Activated T-cell treated with anti-CD3 and anti-CD28 coated beads for 48 hours (primary cell): ENCODE measurements at places on chromosomes 7 and 10.

- DNase-seq = no peak
Observed at GRCh38 chr7:3778345-3778744, 477.3 kb downstream of the SDK1 start.

GRCh38 chr7:65371468-65371867 lies 2.2 kb upstream of the ZNF92 start:
- no peak for DNase-seq

GRCh38 chr10:66737241-66737640 lies 188.6 kb upstream of the LRRTM3 start:
- no peak for DNase-seq

DNA sequence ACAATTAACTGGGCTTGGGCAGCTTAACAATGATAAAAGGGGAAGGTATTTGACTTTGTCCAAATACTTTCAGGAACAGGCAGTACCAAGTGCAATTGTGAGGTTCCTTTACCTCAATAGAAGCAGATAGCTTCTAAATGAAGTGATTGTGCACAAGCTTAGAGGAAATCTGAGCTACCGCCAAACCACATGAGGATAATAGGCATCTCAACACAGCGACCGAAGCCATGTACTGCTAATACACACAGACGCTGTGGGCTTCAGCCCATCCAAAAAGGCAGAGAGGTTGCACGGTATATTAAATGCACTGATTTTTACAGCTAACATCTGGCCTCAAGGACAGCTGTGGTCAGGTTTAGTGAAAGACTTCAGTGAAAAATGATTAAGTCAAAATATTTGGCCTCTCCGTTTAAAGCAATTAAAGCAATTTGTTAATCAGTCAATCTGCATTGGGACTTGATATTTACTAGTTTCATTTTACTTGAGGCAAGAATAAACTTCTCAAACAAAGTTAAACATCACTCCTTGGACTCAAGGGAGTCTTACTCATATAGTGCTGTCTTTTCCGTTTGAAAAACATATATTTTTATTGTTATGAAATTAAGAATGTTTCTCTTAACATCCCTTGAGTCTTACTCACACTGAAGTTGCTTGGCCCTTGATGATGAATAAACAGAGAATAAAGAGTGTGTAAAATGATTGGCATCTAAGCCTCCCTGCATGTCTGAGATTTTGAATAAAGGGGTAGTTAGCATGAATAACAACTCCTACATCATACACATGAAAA lies 306.3 kb downstream of the C7orf25 start:
- DNase-seq = no peak

DNA sequence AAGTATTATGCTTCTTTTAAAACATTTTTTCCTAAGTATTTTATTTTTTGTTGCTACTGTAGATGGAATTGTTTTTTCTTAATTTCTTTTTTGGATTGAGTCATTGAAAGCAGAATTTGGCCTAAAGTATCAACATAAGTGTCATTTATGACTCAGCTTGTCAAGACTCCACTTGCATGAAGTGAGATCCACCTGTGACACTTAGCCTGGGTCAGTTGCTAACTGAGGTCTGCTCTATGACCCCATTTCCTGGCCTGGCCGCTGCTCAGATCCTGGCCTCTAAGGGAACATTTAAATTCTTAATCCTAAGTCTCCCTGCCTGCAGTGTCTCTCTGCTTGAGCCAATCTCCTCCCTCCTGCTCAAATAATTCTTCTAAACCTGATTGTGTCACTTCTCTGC lies 35.5 kb downstream of the TMEM270 start:
- DNase-seq = no peak

DNA sequence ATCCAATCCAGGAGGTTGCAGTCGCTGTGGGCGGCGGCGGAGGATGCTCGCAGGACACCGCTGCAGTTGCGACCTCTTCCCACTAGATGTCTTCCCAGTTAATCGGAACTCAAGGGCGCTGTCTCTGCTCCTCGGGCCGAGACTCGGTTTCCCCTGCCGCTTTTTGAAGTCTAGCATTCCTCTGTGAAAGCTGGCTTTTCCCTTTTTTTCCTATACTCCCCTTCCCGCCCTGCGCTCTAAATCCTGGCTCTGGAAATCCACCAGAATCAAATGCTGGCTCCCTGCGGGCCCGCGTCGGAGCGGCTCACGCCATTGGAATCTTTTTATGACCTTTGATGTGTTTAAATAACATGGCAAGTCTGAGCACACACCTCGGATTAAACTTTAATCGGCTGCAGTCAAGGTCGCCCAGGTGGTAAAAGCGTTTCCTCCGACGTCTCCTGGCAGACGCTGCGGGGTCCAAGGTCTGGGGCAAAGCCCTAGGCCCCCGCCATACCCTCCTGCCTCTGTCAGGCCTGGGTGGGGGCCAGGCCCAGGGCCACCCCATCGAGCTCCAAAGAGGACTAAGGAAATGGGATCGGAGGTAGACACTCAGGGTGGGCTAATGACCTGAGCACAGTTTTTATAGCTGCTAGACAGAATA lies 10.7 kb upstream of the HOXA13 start:
- DNase-seq = no peak

GRCh38 chr7:48106906-48107659 lies 18.0 kb downstream of the UPP1 start:
- DNase-seq = no peak

DNA sequence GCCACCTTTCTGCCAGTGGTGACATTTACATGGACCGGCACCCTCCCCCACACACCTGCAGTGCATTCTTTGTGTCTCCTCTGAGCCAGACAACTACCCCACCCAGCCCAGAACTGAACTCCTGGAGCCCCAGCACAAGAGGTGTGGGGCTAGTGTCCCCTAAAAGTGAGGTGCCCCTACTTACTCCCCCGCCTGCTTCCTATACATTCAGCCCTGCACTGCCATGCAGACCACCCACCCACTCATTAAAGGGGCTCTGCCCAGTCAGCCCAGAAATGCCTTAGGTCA lies 1.9 kb downstream of the SAP25 start:
- DNase-seq = no peak

- DNase-seq = no peak
Observed at GRCh38 chr10:113739577-113739976, 11.9 kb upstream of the PLEKHS1 start.

- no peak for DNase-seq
Observed at GRCh38 chr7:105215182-105215581, 173.5 kb downstream of the SRPK2 start.

DNA sequence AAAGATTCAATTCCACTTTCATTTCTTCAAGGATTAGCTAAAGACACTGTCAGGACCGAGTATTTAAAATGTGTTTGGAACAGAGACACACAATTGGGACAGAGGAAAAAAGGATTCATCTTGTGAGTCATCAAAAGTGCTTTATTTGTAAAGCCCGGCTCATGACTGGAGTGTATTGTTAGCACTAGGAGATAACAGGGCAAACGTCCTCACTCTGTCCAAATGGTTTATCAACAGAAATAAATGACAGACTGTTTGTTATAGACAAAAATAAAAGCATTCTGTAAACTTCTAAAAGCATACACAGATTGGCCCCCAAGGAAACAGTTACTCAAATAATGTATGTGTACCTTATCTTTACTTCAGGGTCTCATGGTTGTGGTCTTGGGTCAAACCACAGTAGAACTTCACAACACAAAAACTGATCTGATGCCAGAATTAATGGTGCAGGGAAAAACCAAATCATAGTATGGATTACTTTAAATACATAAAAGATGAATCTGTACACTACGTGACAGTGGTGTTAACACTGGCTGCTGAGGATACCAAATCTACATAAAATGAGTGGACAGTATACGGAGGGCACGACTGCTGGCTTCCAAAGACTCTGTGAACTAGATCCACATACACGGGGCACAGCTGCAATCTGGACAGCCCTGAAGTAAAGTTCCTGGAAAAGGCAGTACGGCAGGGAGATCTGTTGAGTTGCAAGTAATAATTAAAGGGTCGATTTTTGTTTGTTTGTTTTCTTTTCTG lies 179.4 kb downstream of the PIP4K2A start:
- DNase-seq = no peak

- DNase-seq = peak; percentile 65
Observed at GRCh38 chr7:155206318-155207020, 91.2 kb upstream of the INSIG1 start.

- DNase-seq = no peak
Observed at GRCh38 chr7:99833289-99833877, 5.6 kb downstream of the CYP3A43 start.

- no peak for DNase-seq
Observed at GRCh38 chr7:17297243-17297642, 1.2 kb upstream of the AHR start.

- no peak for DNase-seq
Observed at GRCh38 chr7:71120096-71120495, 11.8 kb upstream of the GALNT17 start.

DNA sequence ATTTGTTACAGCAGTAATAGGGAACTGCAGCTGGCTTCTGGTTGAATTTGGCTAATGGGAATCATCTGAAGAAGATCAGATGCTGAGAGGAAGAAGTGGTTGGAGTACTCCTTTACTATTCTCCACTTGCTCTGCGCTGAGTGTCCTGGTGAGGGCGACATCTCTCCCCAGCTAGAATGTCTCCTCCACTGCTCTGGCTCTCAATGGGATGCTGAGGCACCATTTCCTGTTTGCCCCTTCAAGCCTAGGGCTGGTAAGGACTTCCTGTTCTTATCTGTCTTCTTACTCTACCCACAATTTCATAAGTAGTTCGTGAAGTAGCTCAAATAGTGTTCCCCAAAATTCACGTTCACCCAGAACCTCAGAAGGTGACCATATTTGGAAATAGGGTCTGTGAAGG lies 43.2 kb upstream of the TES start:
- DNase-seq = no peak

- no peak for DNase-seq
Observed at GRCh38 chr7:102223184-102223583, 63.5 kb upstream of the SH2B2 start.

DNA sequence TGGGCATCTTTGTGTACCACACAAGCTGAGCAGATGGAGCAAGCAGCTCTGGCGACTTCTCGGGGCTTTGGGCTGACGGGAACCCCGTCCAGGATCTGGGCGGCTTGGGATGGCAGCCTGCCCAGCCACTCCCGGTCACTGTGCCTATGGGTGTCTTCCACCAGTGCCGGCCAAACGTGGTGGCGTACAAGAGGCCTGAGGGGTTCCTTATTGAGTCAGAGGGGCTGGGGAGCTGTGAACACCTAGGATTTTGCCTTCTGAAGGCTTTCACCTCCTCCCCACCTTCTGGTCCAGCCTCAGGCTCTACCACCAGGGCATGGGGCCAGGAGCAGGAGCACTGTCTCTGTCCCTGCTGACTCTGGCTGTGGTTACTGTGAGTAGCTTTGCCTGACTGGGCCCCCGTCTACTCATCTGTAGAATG lies 71.8 kb upstream of the PPIF start:
- DNase-seq = no peak

DNA sequence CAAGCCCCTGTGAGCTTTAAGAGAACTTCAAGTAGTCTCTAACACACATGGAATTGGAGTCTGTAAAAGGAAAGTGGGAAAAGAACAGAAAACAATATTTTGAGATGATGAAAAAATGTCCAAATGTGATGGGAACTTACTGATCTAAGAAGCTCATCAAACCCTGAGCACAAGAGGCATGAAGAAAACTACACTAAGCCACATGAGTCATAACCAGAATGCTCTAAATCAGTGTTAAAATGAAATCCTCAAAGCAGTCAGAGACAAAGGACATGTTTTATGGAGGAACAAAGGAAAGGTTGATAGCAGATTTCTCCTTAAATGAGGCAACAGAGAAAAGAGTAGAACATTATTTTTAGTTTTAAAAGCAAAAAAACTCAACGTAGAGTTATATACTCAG lies 37.2 kb downstream of the ZNF33A start:
- no peak for DNase-seq

DNA sequence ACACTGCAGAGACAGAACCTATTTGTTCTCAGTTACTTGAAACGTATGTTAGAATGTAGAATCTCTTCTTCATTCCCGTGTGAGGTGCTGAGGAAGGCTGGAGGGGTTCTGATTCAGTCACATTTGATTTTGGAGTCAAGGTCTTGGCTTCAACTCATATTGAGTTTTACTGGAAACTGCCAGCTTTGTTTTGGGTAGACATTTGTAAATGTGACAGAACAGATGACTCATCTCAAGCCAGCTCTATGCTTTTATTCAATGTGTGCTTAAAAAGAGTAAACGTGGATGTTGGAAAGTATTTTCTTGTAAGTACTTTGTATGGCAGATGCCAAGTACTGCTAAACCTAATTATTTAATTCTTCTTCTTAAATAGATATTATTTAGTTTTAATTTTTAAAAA lies 780.8 kb upstream of the C7orf33 start:
- DNase-seq = no peak

GRCh38 chr10:60890811-60891210 lies 53.2 kb downstream of the RHOBTB1 start:
- no peak for DNase-seq

DNA sequence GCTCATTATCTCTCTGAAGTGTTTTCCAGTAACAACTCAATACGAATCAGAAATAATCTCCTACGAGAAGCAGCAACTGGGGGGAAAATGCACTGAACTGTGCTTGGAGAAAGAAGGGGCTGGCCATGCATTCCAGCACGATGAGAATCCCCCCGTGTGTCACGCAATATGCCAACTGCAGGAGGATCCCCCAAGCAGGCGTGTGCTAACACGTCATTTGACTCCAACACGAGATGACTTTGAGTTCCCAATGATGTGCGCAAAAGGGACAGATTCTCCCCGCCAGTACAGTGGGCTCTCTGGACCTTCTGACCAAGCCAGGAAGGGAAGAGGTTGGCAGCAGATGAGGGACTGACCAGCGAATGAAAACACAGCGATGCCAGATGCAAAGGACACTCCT lies 105.5 kb downstream of the KCNMA1 start:
- DNase-seq = no peak

DNA sequence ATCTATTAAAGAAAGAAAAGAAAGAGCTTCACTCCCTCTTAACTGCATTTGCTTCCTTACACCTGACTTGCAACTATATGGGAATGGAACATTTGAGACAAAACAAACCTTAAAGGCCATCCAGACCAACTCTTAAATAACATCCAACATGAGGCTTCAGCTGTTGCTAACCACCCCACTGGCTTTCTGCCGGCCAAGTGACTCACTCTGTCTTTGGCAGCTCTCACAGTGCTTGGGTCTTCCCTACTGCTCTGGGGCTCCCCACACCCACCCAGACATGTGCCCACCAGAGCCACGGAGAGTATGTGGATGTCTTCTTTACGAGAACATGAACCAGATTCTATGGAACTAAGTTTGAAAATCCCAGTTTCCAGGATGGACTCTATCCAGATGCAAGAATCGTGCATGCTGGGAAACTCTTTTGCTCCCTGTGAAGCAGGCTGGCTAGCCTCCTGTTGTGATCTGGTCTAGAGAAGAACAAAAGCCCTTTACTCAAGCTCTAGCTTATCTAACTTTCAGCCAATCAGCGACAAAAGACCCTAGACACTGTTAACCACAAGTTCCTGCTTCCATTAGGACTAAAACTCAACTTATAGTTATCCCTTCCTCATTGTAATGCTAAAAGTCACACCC lies 245.7 kb downstream of the TCERG1L start:
- DNase-seq = no peak

GRCh38 chr7:156665101-156665500 lies 24.5 kb downstream of the RNF32 start:
- DNase-seq = no peak

DNA sequence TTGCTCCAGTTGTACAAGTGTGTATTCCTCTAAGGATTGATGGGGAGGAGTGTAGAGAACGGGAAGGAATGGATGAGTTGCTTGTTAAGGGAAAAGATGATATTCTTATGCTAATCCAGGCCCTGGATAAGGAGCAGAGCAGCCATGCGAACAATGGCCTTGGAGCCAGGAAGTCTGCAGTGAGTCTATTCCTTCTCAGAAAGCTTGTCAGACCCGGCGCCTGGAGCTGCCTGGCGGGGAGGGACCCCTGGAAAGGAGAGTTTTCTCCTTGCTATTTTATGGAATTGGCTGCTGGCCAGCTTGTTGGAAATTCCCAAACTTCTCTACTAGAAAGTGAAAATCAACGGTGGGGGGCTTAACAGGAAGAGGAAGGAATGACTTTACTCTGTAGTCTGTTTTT lies 89.1 kb downstream of the MMRN2 start:
- no peak for DNase-seq
